ENCODE measurements at places on chromosomes 3 and 15.

GRCh38 chr3:189144645-189145044 is 27.1 kb upstream of the TPRG1 start:
- DNase-seq, result peak; percentile 20

DNA sequence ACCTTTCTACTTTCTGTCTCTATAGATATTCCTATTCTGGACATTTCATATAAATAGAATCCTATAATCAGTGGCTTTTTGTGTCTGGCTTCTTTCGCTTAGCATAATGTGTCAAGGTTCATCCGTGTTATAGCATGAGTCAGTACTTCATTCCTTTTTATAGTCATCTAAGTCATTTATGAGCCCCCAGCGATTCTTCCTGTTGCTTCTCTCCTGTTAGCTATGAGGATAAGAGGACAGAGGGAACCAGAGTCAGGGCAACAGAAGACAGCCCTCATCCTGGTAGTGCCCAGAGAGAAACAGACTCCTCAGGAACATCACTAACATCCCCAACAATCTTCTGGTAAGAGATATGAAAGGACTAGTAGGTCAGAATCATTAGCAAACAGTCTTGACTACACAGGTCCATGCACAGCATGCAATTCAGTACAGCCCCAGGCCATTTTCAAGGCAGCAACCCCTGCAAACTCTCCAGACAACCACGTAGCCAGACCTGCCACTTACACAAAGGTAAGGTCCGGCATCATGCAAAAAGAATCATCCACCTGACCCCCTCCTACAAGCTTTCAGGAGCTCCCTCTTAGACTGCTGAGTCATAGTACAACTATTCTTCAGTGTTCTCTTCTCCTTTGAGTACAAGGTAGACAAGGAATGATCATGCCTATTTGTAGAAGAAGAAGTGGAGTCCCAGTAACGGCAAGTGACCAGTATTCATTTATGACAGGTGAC is 91.5 kb downstream of the MYLK start:
- DNase-seq, result no peak

GRCh38 chr3:189797103-189797750 is 166.0 kb downstream of the TP63 start:
- DNase-seq, result no peak

GRCh38 chr3:8853081-8853480 is 83.7 kb upstream of the OXTR start:
- no peak for DNase-seq

DNA sequence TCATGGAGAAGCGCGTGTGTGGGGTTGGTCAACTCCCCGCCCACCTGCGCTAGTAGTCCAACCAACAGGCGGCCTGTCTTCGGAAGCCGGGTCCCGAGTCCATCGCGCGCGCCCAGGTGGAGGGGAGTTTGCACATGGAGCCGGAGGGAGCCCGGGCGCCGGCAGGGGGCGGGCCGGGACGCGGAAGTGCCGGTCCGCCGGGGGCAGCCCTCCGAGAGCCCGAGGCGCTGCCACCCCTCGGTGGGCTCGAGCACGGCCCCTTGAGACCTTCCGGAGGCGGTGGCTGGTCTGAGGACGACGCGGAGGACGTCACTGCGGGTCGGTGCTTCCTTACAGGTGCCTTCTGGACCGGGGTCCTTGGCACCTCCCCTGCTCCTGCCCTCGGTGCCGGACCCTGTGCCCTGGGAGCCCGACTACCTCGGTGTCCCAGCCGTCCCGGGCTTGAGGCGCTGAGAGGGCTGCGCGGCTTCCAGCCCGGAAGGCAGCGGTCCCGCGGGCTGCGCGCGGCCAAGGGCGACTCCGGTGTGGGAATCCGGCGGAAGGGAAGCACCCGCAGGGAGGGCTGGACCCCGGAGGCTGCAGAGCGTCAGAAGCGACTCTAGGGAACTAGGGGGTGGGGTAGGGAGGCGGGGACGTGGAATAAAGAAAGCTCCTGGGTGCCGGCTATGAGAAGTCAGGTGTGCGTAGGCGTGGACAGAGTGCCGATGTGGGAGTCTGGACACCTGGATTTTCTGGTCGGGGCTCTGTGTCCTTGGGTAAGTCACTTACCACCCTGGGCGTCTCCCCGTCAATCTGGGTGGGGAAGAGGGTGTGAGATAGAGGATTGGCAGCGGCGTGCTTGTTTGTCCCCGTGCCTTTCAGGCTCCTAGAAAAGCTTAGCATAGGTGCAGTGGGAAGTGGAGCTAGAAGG is 212.3 kb downstream of the FGF12 start:
- DNase-seq, result no peak

DNA sequence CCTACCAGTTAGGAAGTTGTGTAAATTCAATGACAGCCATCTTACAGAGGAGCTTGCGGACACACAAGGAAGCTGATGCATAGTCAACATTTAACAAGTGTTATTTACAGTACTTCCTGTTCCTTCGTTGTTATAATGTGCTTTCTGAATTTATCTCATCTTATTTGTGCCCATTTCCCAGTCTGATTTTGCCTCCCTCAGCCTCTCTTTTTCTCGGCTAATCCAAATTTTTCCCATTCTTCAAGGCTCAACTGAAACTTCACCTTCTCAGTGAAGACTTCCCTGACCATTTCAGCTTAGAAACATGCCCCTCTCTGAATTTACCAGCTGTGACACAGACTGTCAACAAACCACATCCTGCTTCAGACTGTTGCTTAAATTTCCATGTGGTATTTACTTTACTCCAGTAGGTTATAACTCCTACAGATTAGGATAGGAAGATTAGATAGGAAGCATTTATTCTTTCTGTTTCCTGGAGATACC is 55.7 kb upstream of the CP start:
- DNase-seq, result peak; percentile 36

DNA sequence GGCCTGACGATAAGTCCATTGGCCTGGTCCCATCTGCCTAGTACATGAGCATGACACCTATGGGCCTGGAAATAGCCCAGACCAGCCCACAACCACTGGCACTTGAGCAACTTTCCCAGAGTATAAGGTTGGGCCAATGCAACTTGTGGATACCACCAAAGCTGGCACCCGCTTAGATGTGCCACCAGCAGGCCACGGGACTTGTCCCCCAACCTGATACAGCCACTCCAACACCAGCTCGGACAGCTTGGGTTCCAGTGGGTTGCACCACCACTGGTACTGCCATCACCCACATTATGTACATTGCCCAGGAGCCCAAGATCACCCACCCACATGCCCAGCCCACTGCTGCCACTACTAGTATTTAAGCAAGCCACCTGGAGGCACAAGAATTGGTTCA is 381.2 kb downstream of the GBE1 start:
- no peak for DNase-seq

DNA sequence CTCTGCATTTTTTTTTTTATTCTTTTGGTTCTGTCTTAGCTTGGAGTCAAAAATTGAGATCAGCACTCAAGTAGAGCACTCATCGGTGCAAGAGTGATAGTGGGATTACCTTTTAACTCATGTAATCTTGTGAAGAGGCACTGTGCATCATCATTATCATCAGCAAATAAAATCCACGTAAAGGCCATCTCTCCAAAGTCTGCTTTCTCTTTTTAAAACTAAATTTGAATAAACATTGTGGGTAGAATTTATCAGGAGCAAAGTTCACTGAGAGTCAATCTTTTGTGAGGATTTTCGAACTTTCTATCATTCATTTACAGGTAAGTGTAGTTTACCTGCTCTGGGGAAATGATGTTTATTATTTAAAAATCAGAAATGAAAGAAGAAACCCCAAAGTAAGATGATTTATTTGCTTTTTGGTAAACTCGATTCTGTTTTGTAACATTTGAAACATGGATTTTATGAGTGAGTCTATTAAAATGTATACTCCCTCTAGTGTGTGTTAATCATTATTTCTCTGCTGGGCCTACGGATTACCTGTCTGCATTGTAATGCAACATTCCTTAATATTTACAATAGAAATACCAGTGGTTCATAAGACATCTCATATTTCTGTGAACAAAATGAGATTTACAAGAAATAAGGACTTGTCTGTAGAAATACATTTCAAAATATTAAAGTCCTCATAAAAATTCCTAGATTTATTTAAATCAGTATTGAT is 327.7 kb upstream of the NAALADL2 start:
- no peak for DNase-seq

DNA sequence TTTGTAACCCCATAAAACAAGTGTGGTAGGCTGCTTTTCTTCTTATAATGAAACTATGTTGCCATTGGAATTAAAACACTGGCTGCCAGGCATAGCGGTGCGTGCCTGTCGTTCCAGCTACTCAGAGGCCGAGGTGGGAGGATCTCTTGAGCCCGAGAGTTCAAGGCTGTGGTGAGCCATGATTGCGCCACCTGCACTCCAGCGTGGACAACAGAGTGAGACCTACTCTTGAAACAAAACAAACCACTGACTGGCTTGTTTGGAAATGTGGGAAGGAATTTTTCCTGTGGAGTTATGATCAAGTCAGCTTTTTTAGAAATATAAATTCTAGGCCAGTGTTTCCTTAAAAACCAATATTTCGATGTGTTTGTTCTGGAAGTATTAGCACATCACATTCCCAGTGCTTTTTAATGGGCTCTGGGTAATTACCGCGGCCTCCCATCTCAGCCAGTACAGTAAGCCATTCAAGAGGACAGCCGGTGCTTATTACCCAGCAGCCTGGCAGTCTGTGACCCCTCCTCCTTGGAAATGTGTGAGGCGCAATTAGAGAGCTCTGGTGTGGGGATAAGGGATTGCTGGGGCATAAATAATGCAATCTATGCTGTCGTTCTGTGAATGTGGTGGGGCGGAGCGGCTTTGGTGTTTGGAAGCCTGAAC is 58.3 kb upstream of the TRAK1 start:
- DNase-seq, result peak; percentile 57

- DNase-seq, result no peak
These were observed 288.0 kb upstream of the CHRM5 start for GRCh38 chr15:33680336-33680735.

DNA sequence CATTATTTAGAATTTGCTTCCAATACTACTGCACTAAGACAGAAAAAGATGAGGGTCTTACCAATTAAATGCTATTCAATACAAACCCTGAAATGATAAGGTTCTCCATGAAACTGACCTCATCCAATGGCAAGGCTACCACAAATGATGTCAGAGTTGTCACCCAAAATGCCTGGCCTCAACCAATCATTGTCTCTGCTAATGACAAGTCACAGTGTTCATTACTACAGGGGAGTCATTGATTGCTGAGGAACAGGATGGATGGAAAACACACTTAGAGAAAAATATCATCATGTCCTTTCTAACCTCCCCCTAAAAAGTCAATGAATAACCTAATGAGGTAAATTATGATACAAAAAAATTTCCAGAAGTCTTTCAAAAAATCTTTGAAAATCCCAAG is 91.0 kb downstream of the FOXP1 start:
- DNase-seq, result no peak

- DNase-seq, result peak; percentile 59
These were observed 340.3 kb upstream of the RBMS3 start for GRCh38 chr3:28940530-28940929.

DNA sequence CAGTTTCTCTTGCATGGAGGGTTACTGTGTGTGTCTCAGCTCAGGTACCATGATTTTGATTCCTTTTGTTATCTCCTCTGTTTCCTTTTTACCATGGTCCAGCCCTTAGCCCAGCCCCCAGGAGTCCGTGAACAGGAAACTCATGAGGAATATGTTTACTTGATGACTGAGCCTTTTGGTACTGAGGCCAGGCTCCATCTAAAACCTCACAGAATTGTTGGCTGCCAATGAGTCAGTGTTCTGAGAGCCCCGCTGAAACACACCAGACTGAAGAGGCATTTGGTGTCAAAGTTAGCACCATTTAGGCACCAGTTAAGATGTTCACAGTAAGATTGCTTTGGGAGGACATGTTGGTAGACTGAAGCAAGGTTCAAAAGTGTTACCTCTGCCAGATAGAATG is 80.9 kb downstream of the DGKG start:
- DNase-seq, result no peak

- no peak for DNase-seq
These were observed 691.7 kb upstream of the CBLB start for GRCh38 chr3:106560451-106560966.

- no peak for DNase-seq
These were observed 55.9 kb downstream of the NGLY1 start for GRCh38 chr3:25727316-25727715.

- DNase-seq, result peak; percentile 77
These were observed 410 bp downstream of the LRRC49 start for GRCh38 chr15:70892912-70893560.

- no peak for DNase-seq
These were observed 591.8 kb downstream of the EPHA3 start for GRCh38 chr3:89699229-89699628.

DNA sequence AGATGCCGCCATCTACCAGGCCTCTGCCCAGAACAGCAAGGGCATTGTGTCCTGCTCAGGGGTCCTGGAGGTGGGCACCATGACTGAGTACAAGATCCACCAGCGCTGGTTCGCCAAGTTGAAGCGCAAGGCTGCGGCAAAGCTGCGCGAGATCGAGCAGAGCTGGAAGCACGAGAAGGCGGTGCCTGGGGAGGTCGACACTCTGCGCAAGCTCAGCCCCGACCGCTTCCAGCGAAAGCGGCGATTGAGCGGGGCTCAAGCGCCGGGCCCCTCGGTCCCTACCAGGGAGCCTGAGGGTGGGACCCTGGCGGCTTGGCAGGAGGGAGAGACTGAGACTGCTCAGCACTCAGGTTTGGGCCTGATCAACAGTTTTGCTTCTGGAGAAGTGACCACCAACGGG is 22.6 kb downstream of the ALPK3 start:
- DNase-seq, result no peak

DNA sequence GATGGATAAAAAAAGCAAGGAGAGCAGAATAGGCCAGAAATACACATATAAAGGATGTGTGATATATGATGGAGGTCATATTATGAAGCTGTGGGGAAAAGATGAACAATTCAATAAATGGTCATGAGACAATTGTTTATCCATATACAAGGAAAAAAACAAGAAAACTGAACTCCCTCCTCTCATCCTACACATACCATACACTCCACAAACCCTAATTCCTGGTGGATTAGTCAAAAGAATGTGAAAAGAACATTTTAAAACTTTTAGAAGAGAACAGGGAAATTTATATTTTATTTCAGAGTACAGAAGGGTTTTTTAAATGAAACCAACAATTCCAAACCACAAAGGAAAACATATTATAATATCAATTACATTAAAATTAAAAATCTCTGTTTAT is 34.5 kb upstream of the NR2E3 start:
- no peak for DNase-seq

- DNase-seq, result no peak
These were observed 76.2 kb downstream of the CACNA2D3 start for GRCh38 chr3:54198556-54198955.

DNA sequence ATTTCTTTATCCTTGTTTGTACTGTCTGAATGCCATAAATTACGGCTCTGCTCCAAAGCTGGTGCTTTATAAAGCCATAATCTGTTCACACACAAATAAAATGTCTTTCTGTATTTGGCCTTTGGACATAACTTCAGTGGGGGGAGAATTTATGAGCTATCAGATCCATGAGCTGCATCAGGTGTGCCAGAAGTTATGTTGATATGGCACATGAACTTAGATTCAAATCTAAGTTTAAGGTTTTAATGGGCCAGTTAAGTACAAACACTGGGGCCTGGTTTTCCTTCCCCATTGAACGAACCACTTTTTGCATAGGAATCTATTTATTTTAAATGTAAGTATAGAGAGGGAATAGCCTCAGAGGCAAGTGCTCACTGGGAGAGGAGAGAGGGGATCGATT is 239.9 kb downstream of the NFKBIZ start:
- DNase-seq, result no peak
